T-helper 2 cell treated with Interferon-gamma antibody and Interleukin-4, amounts not matched to agents 5 μg/mL and 100 μg/mL, for 36 hours (primary cell): ENCODE measurements at places on chromosomes 12 and 14.

DNA sequence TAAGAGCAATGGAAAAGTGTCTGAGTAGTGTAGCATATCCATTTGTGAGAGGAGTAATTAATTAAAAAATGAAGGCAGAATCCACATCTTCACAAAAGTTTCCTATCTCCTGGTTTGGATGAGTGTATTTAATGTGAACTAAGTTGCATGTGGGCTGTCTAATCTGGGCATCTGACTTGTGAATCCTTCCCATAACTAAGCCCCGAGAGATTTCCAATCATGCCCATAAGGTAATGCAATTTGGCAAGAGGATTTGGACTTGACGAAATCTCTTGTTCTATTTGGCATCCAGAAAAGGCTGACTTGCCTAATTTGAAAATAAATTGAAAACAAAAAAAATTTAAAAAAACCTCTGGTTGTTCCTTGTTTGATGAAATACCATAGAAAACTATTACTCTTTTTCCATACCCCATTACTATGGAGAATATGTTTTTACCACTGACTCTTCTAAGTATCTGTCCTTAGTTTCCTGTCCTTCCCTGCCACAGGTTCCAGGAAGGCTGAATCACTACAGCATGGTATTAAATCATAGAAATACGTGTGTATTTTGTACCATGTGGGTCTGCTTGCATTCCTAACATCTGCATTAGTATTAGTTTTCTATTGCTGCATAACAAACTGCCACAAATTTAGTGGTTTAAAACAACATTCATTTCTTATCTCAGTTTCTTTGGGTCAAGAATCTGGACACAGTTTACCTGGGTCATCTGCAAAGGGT, 48.4 kb downstream of the ETV6 start:
- no peaks in the 10 kb centered on the region for H3K27me3 ChIP-seq
- peaks cover 4% of the 10 kb centered on the region for H3K36me3 ChIP-seq
- H3K4me1 ChIP-seq, result peaks cover 8% of the 10 kb centered on the region

DNA sequence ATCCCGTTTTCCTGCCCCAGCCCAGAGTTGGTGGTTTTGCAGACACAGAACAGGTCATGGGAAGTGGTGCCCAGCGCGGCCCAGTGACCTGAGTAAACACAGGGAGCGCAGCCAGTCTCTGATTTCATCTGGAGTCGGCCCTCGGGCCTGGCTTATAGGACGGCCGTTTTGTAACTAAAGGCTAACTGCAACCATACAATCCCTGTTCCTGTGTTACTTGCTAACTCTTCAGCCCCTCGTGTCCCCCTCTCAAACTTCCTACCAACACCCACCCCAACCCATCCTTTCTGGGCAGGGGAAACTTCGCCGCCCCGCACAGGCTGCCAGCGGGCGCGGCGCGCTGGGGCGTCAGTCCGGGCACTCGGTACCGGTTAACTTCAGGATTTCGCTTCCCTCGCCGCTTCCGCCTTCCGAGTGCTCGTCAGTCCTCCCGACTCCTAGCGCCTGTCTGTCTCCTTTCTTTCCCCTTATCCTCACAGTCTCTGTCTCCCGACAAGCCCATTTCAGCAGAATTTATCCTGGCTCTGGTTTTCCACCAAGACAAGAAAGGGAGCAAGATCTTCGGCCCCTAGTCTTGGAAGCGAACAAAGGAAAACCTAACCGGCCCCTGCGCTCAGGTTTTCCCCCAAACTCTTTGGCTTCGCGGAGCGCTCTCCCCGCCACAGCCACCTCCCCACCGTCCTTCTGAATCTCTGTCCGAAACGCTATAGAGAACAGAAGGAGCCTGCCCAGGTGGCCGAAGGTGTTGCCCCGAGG, 2.0 kb downstream of the SIX1 start:
- peaks cover 91% of the 10 kb centered on the region for H3K27me3 ChIP-seq
- H3K4me1 ChIP-seq, result peaks cover 30% of the 10 kb centered on the region
- no peak overlapping the region for H3K27ac ChIP-seq
- H3K4me3 ChIP-seq, result peak overlapping the region; percentile 67
- DNase-seq, result no peak

GRCh38 chr14:57161583-57162234, 107.0 kb downstream of the EXOC5 start:
- H3K36me3 ChIP-seq, result no peaks in the 10 kb centered on the region
- no peaks in the 10 kb centered on the region for H3K4me1 ChIP-seq
- no peak overlapping the region for H3K4me3 ChIP-seq

GRCh38 chr12:48980389-48980952, 2.3 kb downstream of the WNT1 start:
- no peak for DNase-seq
- H3K36me3 ChIP-seq, result no peaks in the 10 kb centered on the region
- peak overlapping the region; percentile 79 for H3K4me3 ChIP-seq
- peak overlapping the region; percentile 75 for H3K27ac ChIP-seq

GRCh38 chr14:43687921-43688320, 819.2 kb downstream of the FSCB start:
- H3K36me3 ChIP-seq, result no peaks in the 10 kb centered on the region
- H3K4me3 ChIP-seq, result no peak overlapping the region
- no peak for DNase-seq
- H3K4me1 ChIP-seq, result no peaks in the 10 kb centered on the region

DNA sequence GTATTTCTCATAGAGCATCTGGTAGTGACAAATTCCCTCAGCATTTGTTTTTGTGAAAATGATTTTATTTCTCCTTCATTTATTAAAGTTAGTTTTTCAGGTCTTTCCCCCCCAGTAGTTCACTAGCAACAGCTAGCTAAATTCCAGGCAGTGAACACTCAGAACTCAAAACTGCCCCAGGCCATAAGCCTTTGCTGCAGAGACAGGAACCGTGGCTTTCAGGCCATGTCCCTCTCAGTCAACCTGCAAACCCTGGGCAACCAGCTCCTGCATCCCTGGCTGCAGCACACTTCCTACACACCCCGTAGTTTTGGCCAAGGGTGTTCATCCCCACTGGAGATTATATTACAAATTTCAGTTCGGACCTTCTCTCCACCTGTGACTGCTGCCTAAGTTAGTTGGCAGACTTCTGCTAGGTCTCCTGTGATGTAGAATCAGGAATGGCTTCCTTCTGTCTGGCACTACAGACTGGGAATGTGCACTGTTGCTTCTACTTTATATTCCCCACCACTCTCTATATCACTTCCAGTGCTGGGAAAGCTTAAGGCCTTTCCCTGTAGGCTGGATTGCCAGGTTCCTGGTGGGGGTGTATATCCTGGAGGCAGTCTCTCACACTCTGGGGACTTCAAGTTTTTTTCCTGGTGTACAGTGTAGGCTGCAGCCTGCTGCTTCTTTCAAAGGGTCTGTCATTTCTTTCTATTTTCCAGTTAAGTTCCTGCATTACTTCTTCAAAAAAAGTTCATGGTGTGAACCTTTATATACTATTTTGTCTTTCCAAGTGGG, 924.4 kb upstream of the LRFN5 start:
- no peaks in the 10 kb centered on the region for H3K27me3 ChIP-seq
- DNase-seq, result no peak
- no peak overlapping the region for H3K27ac ChIP-seq
- H3K4me1 ChIP-seq, result no peaks in the 10 kb centered on the region
- no peak overlapping the region for H3K4me3 ChIP-seq
- H3K36me3 ChIP-seq, result no peaks in the 10 kb centered on the region

- H3K27ac ChIP-seq, result no peak overlapping the region
- no peaks in the 10 kb centered on the region for H3K4me1 ChIP-seq
- no peak for DNase-seq
Measured at GRCh38 chr12:107247650-107248049, 154.3 kb upstream of the CRY1 start.

- peaks cover 26% of the 10 kb centered on the region for H3K4me1 ChIP-seq
- no peak overlapping the region for H3K27ac ChIP-seq
- no peak for DNase-seq
- no peak overlapping the region for H3K4me3 ChIP-seq
- H3K36me3 ChIP-seq, result no peaks in the 10 kb centered on the region
Measured at GRCh38 chr14:68177728-68178127, 358.1 kb downstream of the RAD51B start.

DNA sequence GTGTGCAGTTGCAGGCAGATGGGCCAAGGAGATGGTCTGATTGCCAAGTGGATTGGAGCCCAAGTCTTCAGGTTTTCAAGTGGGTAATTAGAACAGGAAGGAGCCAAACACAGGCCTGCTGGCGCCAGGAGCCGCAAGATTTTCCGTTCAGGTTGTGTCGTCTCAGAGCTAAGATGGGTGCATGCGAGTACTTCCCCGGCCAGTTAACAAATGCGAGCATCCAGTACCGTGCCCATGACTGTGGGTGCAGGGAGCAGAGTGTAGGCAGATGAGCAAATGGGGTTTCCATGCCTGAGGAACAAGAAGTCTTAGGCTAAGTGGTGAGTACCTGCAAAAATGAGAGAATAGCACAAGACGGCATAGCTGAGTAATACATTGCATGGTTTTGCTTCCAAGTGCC, 90.5 kb downstream of the CHST11 start:
- no peaks in the 10 kb centered on the region for H3K27me3 ChIP-seq
- no peak overlapping the region for H3K4me3 ChIP-seq
- DNase-seq, result no peak
- H3K36me3 ChIP-seq, result peaks cover 45% of the 10 kb centered on the region
- peaks cover 32% of the 10 kb centered on the region for H3K4me1 ChIP-seq

DNA sequence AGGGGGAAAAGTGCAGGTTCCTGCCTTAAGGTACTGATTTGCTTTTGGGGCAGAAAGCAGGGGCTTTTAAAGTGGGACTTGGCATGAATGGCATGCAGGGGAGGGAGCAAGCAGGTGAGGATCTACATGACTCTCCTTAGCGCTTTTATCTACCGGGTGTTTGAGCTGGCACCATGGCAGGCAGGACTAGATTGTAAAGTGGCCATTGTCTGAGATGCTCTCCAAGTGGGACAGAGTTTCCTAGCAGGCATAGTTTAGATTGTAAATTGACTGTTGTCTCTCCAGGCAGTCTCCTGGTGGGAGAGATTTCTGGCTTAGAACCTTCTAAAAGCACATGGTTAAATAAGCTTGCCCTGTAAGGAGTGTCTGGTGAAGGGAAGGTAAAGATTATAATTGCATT, 5.3 kb upstream of the DICER1 start:
- H3K36me3 ChIP-seq, result peaks cover 2% of the 10 kb centered on the region
- peaks cover 6% of the 10 kb centered on the region for H3K4me1 ChIP-seq
- no peaks in the 10 kb centered on the region for H3K27me3 ChIP-seq
- no peak overlapping the region for H3K4me3 ChIP-seq
- H3K27ac ChIP-seq, result no peak overlapping the region

- no peak for DNase-seq
- no peak overlapping the region for H3K27ac ChIP-seq
- no peaks in the 10 kb centered on the region for H3K4me1 ChIP-seq
- H3K27me3 ChIP-seq, result no peaks in the 10 kb centered on the region
- H3K4me3 ChIP-seq, result no peak overlapping the region
- no peaks in the 10 kb centered on the region for H3K36me3 ChIP-seq
Measured at GRCh38 chr12:73731658-73732057, 806.0 kb upstream of the ATXN7L3B start.

DNA sequence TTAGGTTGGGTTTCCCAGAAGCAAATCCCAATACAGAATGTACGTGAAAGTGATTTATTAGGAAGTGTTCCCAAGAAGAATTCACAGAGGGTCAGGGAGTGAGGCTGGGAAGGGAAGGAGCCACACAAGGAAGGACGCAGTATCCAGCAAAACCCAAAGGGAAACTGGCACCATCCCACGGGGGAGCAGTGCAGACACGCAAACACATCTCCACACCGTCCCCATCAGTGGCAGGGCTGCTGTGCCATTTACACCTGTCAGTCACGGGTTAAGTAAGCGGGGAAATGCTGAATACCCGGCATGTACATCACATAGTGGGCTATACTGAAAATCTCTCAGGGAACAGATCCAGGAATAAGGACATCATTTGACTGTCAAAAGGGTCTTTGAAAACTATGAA, 93.9 kb downstream of the SLC38A1 start:
- H3K36me3 ChIP-seq, result peaks cover 9% of the 10 kb centered on the region
- H3K27me3 ChIP-seq, result no peaks in the 10 kb centered on the region
- no peak overlapping the region for H3K4me3 ChIP-seq
- peaks cover 27% of the 10 kb centered on the region for H3K4me1 ChIP-seq

GRCh38 chr12:92156139-92156538, 10.5 kb upstream of the BTG1 start:
- H3K36me3 ChIP-seq, result peaks cover 5% of the 10 kb centered on the region
- no peak overlapping the region for H3K4me3 ChIP-seq

GRCh38 chr12:89950421-89950820, 241.8 kb upstream of the ATP2B1 start:
- H3K27me3 ChIP-seq, result peaks cover 2% of the 10 kb centered on the region
- DNase-seq, result no peak
- H3K4me3 ChIP-seq, result no peak overlapping the region

GRCh38 chr12:89706551-89706950, 2.1 kb downstream of the ATP2B1 start:
- H3K4me3 ChIP-seq, result peak overlapping the region; percentile 81
- no peak overlapping the region for H3K27ac ChIP-seq
- H3K27me3 ChIP-seq, result peaks cover 27% of the 10 kb centered on the region
- H3K4me1 ChIP-seq, result peaks cover 25% of the 10 kb centered on the region
- no peak for DNase-seq

DNA sequence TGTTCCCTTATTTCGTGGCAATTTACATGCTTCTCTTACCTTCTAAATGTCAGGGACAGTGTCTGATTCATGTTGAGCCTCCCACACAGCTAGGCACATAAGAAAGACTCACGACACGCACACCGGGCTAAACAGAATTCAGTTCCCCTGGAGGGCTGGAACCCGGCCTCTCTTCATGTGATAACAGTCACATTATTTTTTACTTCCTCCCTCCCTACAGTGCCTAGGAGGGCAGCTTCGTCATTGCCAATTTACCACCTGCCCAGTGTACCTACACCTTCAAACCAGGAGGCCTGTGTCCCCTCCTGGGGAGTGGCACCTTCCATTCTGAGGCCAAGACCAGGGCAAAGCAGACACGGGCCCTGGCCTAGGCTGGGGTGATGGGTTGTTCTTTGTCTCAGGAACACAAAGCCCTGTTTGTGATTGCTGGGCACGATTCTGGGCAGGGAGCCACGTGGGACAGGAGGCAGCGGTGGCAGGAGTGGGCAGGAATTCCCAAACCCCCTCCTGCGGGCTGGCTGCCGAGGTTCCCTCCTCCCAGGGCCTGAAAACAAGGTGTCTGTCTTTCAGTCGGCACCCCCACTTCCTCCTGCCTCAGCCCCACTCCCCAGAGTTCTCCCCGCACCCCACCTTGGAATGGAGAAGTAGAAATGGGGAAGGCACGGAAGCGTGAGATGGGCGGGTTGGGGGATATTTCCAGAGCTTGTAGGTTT, 6.8 kb upstream of the RASAL1 start:
- H3K4me3 ChIP-seq, result no peak overlapping the region
- H3K36me3 ChIP-seq, result no peaks in the 10 kb centered on the region
- no peaks in the 10 kb centered on the region for H3K4me1 ChIP-seq
- DNase-seq, result peak; percentile 13
- H3K27ac ChIP-seq, result no peak overlapping the region

GRCh38 chr12:71208053-71208685, 50.4 kb upstream of the TSPAN8 start:
- DNase-seq, result no peak
- H3K27me3 ChIP-seq, result no peaks in the 10 kb centered on the region
- H3K4me3 ChIP-seq, result no peak overlapping the region
- H3K27ac ChIP-seq, result no peak overlapping the region
- H3K36me3 ChIP-seq, result no peaks in the 10 kb centered on the region
- no peaks in the 10 kb centered on the region for H3K4me1 ChIP-seq

GRCh38 chr12:78385541-78385940, 479.0 kb upstream of the SYT1 start:
- H3K27ac ChIP-seq, result no peak overlapping the region
- no peaks in the 10 kb centered on the region for H3K4me1 ChIP-seq
- DNase-seq, result no peak
- H3K27me3 ChIP-seq, result no peaks in the 10 kb centered on the region
- H3K4me3 ChIP-seq, result no peak overlapping the region

GRCh38 chr12:119804011-119804641, 73.0 kb downstream of the CIT start:
- no peaks in the 10 kb centered on the region for H3K27me3 ChIP-seq
- H3K4me3 ChIP-seq, result no peak overlapping the region
- peaks cover 6% of the 10 kb centered on the region for H3K4me1 ChIP-seq
- peaks cover 52% of the 10 kb centered on the region for H3K36me3 ChIP-seq
- no peak for DNase-seq
